Calu3 (cell line): ENCODE measurements at places on chromosomes 7 and 10. TPM values are rescaled to one million over a fixed set of nuclear protein-coding genes. Genes with fewer than 3 reads are reported as not detected.

The OR6B1 gene
- not detected in 2 replicates for total RNA-seq

- H3K4me1 ChIP-seq = no peaks in the 10 kb centered on the region
- no peak overlapping the region for H3K27ac ChIP-seq
- H3K4me3 ChIP-seq = no peak overlapping the region
- H3K27me3 ChIP-seq = no peaks in the 10 kb centered on the region
- no peak for DNase-seq
- H3K36me3 ChIP-seq = no peaks in the 10 kb centered on the region
Measured at GRCh38 chr7:14833707-14834106, 68.8 kb downstream of the DGKB start.

- no peaks in the 10 kb centered on the region for H3K36me3 ChIP-seq
- no peak for DNase-seq
- no peaks in the 10 kb centered on the region for H3K27me3 ChIP-seq
- H3K4me3 ChIP-seq = no peak overlapping the region
- peaks cover 6% of the 10 kb centered on the region for H3K4me1 ChIP-seq
Measured at GRCh38 chr10:60951272-60951724, 7.3 kb upstream of the RHOBTB1 start.

- H3K36me3 ChIP-seq = peaks cover 34% of the 10 kb centered on the region
- H3K27ac ChIP-seq = peak overlapping the region; percentile 66
- H3K4me3 ChIP-seq = no peak overlapping the region
- DNase-seq = no peak
Measured at GRCh38 chr7:92699966-92700514, 109.8 kb upstream of the FAM133B start.

- no peaks in the 10 kb centered on the region for H3K27me3 ChIP-seq
- H3K4me1 ChIP-seq = no peaks in the 10 kb centered on the region
- DNase-seq = peak; percentile 56
- H3K36me3 ChIP-seq = no peaks in the 10 kb centered on the region
- H3K4me3 ChIP-seq = no peak overlapping the region
Measured at GRCh38 chr7:102236592-102237287, 49.9 kb upstream of the SH2B2 start.

The SCIN gene
- 22.6 and 28.3 TPM in 2 replicates for total RNA-seq

DNA sequence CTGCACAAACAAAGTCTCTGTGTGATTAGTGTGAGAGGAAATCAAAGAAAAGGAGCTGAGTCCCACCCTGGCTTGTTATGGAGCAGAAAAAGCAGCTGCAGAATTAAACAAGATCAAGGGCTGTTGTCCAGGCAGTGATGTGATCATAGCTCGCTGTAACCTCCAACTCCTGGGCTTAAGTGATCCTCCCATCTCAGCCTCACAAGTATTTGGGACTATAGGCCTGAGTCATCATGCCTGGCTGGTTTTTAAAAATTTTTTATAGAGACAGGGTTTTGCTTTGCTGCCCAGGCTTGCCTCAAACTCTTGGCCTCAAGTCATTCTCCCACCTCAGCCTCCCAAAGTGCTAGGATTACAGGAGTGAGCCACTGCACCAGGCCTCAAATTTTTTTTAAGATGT, 88.9 kb downstream of the IPMK start:
- no peak for DNase-seq
- no peak overlapping the region for H3K27ac ChIP-seq
- H3K36me3 ChIP-seq = no peaks in the 10 kb centered on the region
- H3K4me3 ChIP-seq = no peak overlapping the region
- H3K27me3 ChIP-seq = no peaks in the 10 kb centered on the region

The FIGNL1 gene
- 36.3 and 42.5 TPM in 2 replicates for total RNA-seq

DNA sequence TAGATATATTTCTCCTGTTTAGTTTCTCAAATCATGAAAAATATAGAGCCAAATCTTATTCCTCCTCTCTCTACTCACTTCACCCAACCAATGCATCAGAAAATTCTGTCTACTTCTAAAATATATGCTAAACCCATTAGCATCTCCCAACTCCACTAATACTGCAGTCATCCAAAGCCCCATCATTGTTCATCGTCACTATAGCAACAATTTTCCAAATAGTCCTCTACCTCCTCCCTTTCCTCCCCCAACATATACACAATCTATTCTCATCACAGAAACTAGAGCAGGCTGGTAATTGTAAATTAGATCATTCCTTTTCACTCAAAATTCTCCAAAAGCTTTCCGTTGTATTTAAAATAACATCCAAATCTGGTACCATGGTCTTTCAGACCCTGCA, 38.4 kb upstream of the C10orf120 start:
- H3K27me3 ChIP-seq = peaks cover 30% of the 10 kb centered on the region
- DNase-seq = no peak
- H3K36me3 ChIP-seq = no peaks in the 10 kb centered on the region
- H3K27ac ChIP-seq = no peak overlapping the region
- no peaks in the 10 kb centered on the region for H3K4me1 ChIP-seq

- no peaks in the 10 kb centered on the region for H3K4me1 ChIP-seq
- peaks cover 40% of the 10 kb centered on the region for H3K27me3 ChIP-seq
- H3K4me3 ChIP-seq = no peak overlapping the region
- no peak for DNase-seq
Measured at GRCh38 chr7:73597978-73598782, 19.8 kb upstream of the TBL2 start.

The ZYX gene
- 114 and 119 TPM in 2 replicates for total RNA-seq

The RSPH10B2 gene
- 0.29 and 0.71 TPM in 2 replicates for total RNA-seq

DNA sequence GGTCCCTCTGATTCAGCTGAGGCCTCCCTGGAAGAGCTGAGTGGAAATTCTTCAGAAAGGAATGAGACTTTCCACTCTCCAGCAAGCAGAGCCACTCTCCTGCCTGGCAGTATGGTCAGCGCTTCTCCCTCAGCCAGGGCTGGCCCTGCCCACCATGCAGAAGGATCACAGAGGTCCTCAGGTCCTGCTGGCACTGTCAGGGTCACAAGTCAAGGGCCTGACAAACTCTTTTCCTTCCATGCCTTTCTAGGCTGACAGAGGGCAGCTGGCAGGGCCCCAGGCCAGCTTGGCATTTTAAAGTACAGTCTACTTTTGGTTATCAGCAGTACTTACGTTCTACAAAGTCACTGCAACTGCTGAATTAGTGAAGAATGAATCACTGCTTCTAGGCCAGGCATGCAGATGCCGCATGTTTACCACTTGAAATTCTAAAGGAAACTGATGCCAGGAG, 119.3 kb upstream of the FRMD4A start:
- H3K36me3 ChIP-seq = no peaks in the 10 kb centered on the region
- H3K27me3 ChIP-seq = no peaks in the 10 kb centered on the region
- H3K4me3 ChIP-seq = no peak overlapping the region
- DNase-seq = no peak
- no peak overlapping the region for H3K27ac ChIP-seq

The KNDC1 gene
- 1.2 and 1.7 TPM in 2 replicates for total RNA-seq

The OR2A12 gene
- not detected in 2 replicates for total RNA-seq

GRCh38 chr10:79082631-79083596, 14.1 kb downstream of the ZMIZ1 start:
- H3K36me3 ChIP-seq = peaks cover 26% of the 10 kb centered on the region
- peak overlapping the region; percentile 83 for H3K27ac ChIP-seq

The BCAP29 gene
- 16.5 and 17.6 TPM in 2 replicates for total RNA-seq

DNA sequence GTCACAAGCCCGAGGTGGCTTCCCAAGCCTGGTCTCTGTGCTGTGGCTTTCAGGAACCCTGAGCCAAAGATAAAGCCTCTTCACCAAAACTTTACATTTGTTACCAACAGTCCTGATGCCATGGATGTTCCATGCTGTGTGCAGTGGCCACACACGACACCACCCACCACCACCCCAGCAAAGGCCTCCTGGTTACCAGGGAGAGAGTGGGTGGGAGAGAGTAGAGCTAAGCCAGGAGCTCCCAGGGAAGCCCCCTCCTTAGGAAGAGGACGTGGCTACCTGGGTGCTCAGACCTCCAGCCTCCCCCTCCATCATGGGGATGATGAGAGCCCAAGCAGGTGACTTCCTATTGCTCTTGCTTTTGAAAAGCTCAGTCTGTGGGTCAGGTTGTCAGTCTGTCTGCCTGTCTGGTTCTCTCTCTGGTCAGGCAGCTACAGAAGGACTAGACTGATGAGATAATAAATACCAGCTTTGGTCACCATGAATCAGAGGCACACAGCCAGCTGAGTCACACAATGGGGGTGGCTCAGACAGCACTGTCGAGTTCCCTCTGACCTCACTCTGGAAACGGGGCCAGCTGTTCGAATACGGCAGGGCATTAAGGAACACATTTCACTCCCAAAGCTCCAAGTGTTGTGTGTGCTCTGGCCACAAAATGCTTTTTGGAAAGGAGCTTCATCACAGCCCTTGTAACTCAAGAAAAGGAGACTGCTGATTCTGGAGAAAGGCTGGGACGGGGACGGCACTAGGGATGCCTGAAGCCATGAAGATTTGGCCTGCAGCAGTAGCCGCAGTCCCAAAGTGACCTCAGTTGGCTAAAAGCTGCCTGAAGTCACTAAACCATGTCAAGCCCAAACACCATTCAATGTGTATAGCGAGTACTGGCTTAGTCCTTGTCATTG, 166.0 kb downstream of the FANK1 start:
- H3K36me3 ChIP-seq = no peaks in the 10 kb centered on the region
- peaks cover 21% of the 10 kb centered on the region for H3K4me1 ChIP-seq
- H3K27me3 ChIP-seq = no peaks in the 10 kb centered on the region
- no peak overlapping the region for H3K4me3 ChIP-seq
- H3K27ac ChIP-seq = peak overlapping the region; percentile 50
- peak; percentile 74 for DNase-seq

- no peaks in the 10 kb centered on the region for H3K27me3 ChIP-seq
- no peaks in the 10 kb centered on the region for H3K36me3 ChIP-seq
- no peak for DNase-seq
- H3K4me1 ChIP-seq = no peaks in the 10 kb centered on the region
Measured at GRCh38 chr10:90461437-90462155, 396.2 kb downstream of the HTR7 start.

The FAM180A gene
- total RNA-seq = not detected in 2 replicates

The CALCR gene
- total RNA-seq = not detected in 2 replicates

- DNase-seq = no peak
- H3K4me1 ChIP-seq = no peaks in the 10 kb centered on the region
- no peaks in the 10 kb centered on the region for H3K36me3 ChIP-seq
- no peak overlapping the region for H3K27ac ChIP-seq
Measured at GRCh38 chr7:40211276-40212003, 76.6 kb downstream of the SUGCT start.

GRCh38 chr10:103916254-103916653, 1.7 kb downstream of the STN1 start:
- H3K4me1 ChIP-seq = peaks cover 12% of the 10 kb centered on the region
- H3K27me3 ChIP-seq = no peaks in the 10 kb centered on the region
- H3K36me3 ChIP-seq = peaks cover 18% of the 10 kb centered on the region
- H3K4me3 ChIP-seq = peak overlapping the region; percentile 84

DNA sequence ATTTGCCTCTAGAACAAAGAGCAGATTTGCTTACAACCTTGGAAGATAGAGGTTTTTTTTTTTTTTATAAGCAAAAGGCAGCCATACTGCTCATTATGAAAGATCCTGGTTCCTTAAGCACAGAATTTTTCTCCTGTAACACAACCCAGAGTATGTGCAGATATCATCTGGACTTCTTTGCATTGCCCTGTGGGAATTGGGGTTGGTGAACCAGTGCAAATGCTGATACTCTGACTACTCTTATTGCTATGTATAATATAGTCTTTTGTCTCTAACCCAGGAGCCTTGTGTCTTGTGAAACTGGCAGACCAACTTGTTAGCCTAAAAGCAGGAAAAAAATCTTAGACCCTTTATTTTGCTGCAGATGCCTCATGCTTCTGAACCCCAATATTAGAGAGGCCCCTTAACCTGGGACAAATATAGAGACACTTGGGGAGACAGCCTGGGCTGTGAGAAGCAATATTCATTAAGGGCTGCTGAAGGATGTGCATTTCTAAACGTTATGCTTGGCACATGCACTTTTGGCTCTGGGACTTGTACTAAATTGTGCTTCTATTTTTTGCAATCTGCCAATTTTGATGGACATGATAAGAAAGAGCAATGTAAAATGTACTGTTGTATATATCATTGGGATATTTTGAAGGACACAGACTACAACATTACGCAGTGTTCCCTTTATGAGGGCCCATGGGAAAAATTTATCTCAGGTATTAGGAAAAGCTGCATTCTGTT, 78.9 kb downstream of the ANLN start:
- H3K36me3 ChIP-seq = peaks cover 6% of the 10 kb centered on the region
- no peaks in the 10 kb centered on the region for H3K27me3 ChIP-seq
- H3K27ac ChIP-seq = no peak overlapping the region
- DNase-seq = no peak
- peaks cover 36% of the 10 kb centered on the region for H3K4me1 ChIP-seq
- no peak overlapping the region for H3K4me3 ChIP-seq

The SEMA3E gene
- total RNA-seq = 21.8 and 24.4 TPM in 2 replicates

GRCh38 chr7:148402159-148402558, 188.4 kb upstream of the C7orf33 start:
- DNase-seq = no peak
- no peak overlapping the region for H3K4me3 ChIP-seq
- no peaks in the 10 kb centered on the region for H3K36me3 ChIP-seq
- H3K27me3 ChIP-seq = no peaks in the 10 kb centered on the region

GRCh38 chr7:16801111-16801542, 3.7 kb downstream of the AGR2 start:
- H3K4me1 ChIP-seq = peaks cover 18% of the 10 kb centered on the region
- H3K36me3 ChIP-seq = peaks cover 32% of the 10 kb centered on the region
- no peaks in the 10 kb centered on the region for H3K27me3 ChIP-seq
- DNase-seq = no peak
- peak overlapping the region; percentile 63 for H3K27ac ChIP-seq

GRCh38 chr10:113802997-113803396, 50.9 kb downstream of the DCLRE1A start:
- H3K4me3 ChIP-seq = no peak overlapping the region
- peaks cover 2% of the 10 kb centered on the region for H3K27me3 ChIP-seq
- no peaks in the 10 kb centered on the region for H3K4me1 ChIP-seq

GRCh38 chr7:141221007-141221612, 147.2 kb downstream of the TMEM178B start:
- H3K36me3 ChIP-seq = no peaks in the 10 kb centered on the region
- no peaks in the 10 kb centered on the region for H3K4me1 ChIP-seq
- H3K27me3 ChIP-seq = no peaks in the 10 kb centered on the region
- no peak overlapping the region for H3K4me3 ChIP-seq
- H3K27ac ChIP-seq = no peak overlapping the region
- no peak for DNase-seq

The EVX1 gene
- not detected in 2 replicates for total RNA-seq

The CDNF gene
- total RNA-seq = 2.3 and 2.4 TPM in 2 replicates

The NUDT13 gene
- total RNA-seq = 0.76 and 0.78 TPM in 2 replicates

DNA sequence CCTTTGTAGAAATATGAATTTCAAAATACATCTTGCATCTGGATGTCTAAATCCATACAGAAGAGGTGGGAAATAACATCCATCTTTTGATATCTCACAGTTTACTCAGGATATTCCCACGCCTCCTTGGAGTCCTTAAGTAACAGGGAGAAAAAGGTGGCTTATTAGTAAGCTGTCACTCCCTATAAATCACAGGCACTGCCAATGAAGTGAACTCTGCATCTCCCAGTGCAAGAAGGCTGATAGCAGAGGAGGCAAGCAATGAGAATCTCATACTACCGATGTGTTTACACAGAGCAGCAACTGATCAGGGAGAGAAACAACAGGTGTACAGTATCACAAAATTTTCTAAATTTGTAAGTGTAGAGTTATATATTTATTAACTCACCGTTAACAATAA, 551.8 kb downstream of the NXPH1 start:
- no peaks in the 10 kb centered on the region for H3K36me3 ChIP-seq
- no peak overlapping the region for H3K27ac ChIP-seq
- H3K4me1 ChIP-seq = no peaks in the 10 kb centered on the region

The LHFPL3 gene
- not detected in 2 replicates for total RNA-seq
